Stomach (tissue), 19 donors: ENCODE measurements at places on chromosomes 2 and 18. TPM values are rescaled to one million over a fixed set of nuclear protein-coding genes. Genes with fewer than 3 reads are reported as not detected.
A peak's percentile ranks its signal among the peaks of the same experiment; 100 is the strongest.

GRCh38 chr2:61141151-61141550, 20.8 kb upstream of the C2orf74 start:
- no peak overlapping the region for H3K27ac ChIP-seq
- no peak overlapping the region for H3K4me3 ChIP-seq
- no peaks in the 10 kb centered on the region for H3K27me3 ChIP-seq
- no peak for DNase-seq

GRCh38 chr2:218262631-218263586, 2.1 kb downstream of the GPBAR1 start:
- no peak overlapping the region for H3K4me3 ChIP-seq
- H3K27me3 ChIP-seq: no peaks in the 10 kb centered on the region
- peaks cover 55% of the 10 kb centered on the region for H3K36me3 ChIP-seq

DNA sequence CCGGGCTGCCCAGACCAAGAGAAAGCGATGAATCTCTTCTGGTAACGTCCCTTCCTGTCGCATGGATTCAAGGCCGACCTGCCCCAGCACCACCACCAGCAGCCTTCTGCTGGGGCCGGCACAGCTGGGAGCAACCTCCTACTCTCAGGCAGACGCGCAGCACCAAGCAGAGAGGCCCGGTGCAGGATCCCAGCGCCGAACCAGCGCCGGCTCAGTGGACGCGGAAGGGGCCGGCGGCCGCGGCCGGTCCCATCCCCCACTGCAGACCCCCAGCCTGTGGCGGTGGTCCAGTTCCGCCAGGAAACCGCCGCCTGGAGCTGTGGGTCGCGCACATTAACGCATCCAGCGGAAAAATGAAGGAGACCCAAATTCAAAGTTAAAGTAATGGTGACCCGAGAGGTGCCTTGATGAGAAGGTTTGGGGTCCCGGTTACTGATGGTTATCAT, 525 bp upstream of the MAL start:
- H3K27ac ChIP-seq: peak overlapping the region; percentile 67
- no peak for DNase-seq
- H3K27me3 ChIP-seq: peaks cover 47% of the 10 kb centered on the region
- peaks cover 22% of the 10 kb centered on the region for H3K4me1 ChIP-seq

Gene COL5A2
- 95.3 TPM for total RNA-seq

DNA sequence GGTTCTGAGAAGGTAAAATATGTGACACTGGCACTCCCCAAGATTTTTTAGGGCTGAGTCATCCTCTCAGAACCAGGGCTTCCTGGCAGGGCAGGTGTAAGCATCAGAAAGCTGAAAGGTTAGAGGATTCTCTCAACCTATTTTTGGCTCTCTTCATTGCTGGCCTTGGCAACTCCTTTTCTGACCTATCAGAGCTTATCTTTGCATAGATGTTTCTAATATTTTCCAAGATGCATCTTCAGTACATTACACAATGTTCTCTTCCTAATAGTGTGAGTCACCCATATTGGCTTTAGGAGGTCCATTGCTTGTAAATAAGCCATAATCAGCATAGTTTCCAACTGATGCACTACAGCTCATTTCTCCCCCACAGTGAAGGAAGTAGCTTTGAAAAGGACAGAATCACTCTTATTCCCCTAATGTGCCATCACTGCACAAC, 2008.4 kb upstream of the PIK3C3 start:
- H3K27ac ChIP-seq: no peak overlapping the region
- H3K4me1 ChIP-seq: no peaks in the 10 kb centered on the region
- H3K27me3 ChIP-seq: no peaks in the 10 kb centered on the region
- DNase-seq: no peak

DNA sequence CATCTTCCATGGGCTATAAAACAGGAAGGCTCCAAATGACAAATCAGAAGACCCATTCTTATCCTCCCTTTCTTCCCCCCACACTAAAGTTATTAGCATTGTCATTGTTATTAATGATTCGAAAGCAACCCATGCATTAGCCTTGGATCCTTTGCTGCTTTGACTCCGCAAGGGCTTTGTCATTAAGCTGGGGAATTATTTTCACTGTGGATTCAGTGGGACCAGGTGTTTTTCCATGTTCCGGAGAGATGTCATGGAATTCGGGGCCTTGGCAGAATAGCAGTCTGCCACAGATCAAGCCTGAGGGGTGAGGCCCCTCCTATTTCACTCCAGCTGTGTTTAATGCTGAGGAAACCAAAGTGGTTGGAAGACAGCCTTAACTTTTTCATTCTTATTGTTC, 357.1 kb downstream of the EN1 start:
- H3K27ac ChIP-seq: no peak overlapping the region
- peaks cover 11% of the 10 kb centered on the region for H3K27me3 ChIP-seq
- H3K4me1 ChIP-seq: no peaks in the 10 kb centered on the region
- H3K36me3 ChIP-seq: no peaks in the 10 kb centered on the region
- DNase-seq: no peak

Gene VWC2L
- total RNA-seq: not detected

Gene IL36G
- total RNA-seq: not detected

DNA sequence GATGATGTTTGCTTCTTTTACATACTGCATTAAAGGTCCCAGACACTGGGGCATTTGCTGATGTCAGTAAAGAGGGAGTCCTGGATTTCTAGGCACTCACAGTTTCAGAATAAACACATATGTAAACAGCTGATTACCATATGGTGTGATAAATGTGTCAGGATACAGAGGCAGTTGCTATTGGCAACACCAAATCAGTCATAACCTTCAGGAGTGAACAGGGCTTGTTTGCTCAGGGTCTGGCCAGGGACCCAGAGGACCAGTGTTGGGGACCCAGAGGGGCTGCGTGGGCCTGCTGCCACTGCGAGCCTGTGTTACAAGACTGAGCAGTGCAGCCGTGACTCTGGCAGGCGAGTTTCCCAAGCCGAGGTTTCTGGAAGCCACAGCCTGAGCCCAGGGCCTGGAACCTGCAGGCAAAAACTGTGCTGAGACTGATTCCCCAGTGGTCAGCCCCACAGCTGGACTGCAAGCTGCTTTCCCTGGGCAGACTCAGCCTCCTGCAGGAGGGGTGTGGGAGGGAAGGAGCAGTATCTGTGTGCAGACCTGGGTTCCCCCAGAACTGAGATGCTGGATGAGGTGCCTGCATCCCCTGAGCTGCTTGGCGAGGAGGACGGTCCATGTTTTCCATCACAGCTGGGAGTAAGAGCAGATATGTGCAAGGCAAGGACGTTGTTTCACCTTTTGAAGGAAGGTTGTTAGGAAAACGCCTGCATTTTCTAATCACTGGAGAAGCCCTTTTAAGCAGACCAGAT, 23.6 kb downstream of the ASAP2 start:
- peak overlapping the region; percentile 65 for H3K27ac ChIP-seq
- H3K4me3 ChIP-seq: no peak overlapping the region
- DNase-seq: no peak
- no peaks in the 10 kb centered on the region for H3K27me3 ChIP-seq

DNA sequence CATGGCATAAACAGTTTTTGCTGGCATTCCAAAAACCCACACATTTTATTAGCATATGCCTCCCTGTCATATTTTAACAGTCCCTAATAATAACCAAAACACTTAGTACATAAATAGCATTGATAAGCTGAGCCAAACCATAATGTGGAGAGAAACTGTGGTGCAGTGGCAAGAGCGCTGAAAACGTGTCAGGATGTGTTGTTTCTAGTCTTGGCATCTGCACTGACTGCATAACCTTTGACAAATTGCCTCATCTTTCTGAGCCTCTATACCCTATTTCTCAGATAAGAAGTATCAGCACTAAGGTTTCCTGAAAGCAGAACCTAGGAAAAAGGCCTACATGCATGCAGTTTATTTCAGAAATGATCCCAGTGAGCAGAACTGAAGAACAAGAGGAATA, 41.4 kb downstream of the RAD51AP2 start:
- H3K4me3 ChIP-seq: no peak overlapping the region
- H3K27ac ChIP-seq: no peak overlapping the region
- H3K36me3 ChIP-seq: no peaks in the 10 kb centered on the region
- no peaks in the 10 kb centered on the region for H3K27me3 ChIP-seq
- no peaks in the 10 kb centered on the region for H3K4me1 ChIP-seq
- DNase-seq: no peak

Gene RPRM
- 5.0 TPM for total RNA-seq

DNA sequence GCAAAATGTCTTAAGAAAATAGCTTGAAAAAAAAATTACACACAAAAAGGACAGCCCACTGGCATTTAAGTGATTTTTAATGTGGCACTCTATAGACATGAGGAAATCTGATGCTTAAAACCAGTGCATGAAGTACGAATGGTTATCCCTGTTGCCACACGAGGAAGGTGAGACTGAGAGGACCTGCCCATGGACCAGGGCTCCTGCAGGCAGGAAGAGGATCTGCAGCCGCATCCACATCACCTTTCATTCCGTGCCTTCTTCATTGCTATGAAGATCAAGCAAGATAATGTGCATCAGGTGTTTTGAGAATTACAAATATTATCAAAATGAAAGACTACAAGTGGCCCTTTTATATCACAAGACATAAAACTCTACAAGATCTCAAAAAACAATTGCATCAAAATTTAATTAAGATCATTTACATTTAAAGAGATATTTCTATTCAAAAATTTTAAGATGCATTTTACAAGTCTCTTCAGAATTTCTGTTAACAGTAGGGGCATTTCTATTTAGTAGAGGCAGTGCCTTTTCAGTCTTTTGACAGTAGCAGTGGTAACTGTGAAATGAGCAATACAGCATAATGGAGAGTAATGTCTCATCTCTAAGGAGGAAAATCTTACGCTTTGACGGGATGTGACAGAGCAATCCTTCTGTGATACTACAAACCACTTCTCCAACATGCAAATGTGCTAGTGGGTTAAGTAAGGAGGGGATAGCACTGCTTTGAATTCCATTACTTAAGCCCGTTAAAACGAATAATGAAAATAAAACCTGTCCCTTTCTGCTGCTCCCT, 83.4 kb downstream of the SLC5A7 start:
- H3K27ac ChIP-seq: no peak overlapping the region
- no peaks in the 10 kb centered on the region for H3K36me3 ChIP-seq
- H3K4me1 ChIP-seq: no peaks in the 10 kb centered on the region
- H3K27me3 ChIP-seq: no peaks in the 10 kb centered on the region
- no peak overlapping the region for H3K4me3 ChIP-seq
- DNase-seq: no peak

Gene DSG2
- total RNA-seq: 18.1 TPM
